ENCODE measurements at places on chromosomes 6 and 20.

DNA sequence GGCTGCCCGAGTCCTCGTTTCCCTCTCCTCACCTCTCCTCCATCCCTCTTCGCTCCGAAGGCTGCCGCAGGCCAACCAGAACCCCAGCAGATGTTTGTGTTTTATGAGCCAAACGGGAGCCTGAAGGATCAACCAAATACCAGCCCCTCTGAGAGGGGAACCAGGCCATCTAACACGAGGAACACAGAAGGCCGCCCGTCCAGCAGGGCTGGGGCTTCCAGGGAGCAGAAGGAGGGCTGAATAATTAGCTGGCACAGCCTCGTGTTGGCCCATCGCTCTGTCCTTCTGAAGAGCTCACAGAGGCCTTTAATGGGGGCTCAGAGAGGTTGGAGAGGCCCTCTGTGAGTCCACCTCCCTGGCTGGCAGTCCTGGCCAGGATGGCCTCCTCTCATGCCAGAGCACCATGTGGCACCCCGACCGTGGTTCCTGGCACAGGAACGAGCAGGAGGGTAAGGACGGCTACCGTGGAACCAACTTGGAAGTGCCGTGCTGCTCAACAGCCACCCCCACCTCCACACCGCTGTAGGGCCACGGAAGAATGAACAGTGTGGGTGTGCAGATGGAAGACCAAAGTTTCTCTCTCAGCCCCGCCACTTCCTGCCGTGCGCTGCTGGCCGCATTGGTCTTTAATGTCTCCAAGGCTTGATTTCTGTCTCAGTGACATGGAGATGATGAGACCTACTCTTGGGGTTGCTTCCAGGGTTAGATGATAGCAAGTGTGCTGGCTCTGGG lies 155.2 kb downstream of the SCML4 start:
- DNase-seq, result peak; percentile 55

GRCh38 chr6:20564269-20564668 lies 30.0 kb downstream of the CDKAL1 start:
- no peak for DNase-seq

DNA sequence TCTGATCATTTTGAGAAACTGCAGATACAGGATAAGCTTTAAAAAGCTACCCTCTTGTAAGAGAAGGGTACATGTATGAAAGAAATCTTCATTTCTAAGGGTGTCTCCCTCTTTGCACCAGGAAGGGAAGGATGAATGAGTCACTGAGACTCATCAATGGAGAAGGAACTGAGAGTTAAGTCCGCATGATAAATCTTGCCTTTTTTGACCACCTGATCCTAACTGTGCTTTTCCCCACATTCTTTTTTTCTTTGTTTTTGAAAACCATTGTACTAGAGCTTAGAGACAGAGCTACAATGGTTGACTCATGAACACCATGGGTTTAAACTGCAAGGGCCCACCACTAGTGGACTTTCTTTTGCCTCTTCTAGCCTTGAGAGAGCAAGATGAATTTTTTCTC lies 353.0 kb upstream of the RGS17 start:
- DNase-seq, result no peak

DNA sequence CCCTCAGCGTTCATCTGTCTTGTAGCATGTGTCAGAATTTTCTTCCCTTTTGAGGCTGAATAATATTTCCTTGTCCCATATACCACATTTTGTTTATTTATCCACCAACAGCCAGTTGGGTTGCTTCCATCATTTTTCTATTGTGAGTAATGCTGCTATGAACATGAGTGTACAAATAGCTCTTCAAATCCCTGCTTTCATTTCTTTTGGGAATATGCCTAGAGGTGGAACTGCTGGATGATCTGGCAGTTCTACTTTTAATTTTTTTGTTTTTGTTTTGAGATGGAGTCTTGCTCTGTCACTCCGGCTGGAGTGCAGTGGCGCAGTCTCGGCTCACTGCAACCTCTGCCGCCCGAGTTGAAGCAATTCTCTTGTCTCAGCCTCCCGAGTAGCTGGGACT lies 64.7 kb downstream of the SASH1 start:
- no peak for DNase-seq

DNA sequence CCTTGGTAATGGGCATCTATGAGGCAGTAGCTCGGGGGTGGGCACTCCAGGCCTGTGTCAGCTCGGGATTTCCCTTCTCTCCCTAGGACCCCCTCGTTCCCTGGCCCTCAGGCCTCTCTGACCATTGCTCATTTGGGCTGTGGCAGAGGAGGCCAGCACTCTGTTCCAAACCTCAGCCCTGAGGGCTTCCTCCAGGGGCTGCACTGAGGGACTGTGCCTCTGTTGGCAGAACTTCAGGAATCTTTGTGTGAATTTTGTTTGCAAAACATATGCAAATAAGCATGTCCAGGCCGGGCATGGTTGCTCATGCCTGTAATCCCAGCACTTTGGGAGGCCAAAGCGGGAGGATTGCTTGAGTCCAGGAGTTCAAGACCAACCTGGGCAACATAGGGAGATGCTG lies 11.0 kb downstream of the PACSIN1 start:
- DNase-seq, result no peak
